Ovary (tissue), 10 donors: ENCODE measurements at places on chromosomes 7 and 10. TPM values are rescaled to one million over a fixed set of nuclear protein-coding genes. Genes with fewer than 3 reads are reported as not detected.

GNAI1 gene
- 24.2 TPM for total RNA-seq

NOS3 gene
- total RNA-seq = 26.0 TPM

SLC18A2 gene
- total RNA-seq = 2.8 TPM

ADIRF gene
- total RNA-seq = 193 TPM

ANXA8 gene
- 20.2 TPM for total RNA-seq

SSC4D gene
- total RNA-seq = 2.6 TPM

WDFY4 gene
- 1.5 TPM for total RNA-seq

HTR5A gene
- not detected for total RNA-seq

CDH23 gene
- total RNA-seq = 19.8 TPM

C10orf53 gene
- not detected for total RNA-seq
